Epithelial cell of prostate (primary cell): ENCODE measurements at places on chromosomes 5 and 9.

- no peak for DNase-seq
Measured at GRCh38 chr5:160020266-160020770, 11.4 kb downstream of the TTC1 start.

DNA sequence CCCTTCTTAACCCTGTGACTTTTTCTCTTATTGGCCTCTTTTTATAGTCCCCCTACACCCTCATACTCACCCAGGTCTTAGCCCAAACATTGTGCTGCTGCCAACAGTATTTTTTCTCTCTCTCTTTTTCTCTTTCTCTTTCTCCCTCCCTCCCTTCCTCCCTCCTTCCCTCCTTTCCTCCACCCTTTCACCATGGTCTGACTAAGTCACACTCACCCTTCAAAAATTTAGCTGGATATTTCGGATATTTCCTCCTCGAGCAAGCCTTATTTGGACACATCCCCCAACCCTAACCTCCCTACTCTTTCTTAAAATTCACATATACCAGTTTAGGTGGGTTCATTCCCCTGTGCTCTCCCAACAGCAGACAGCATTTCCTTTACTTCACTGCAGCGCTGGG lies 64.7 kb downstream of the FGF1 start:
- DNase-seq, result no peak

DNA sequence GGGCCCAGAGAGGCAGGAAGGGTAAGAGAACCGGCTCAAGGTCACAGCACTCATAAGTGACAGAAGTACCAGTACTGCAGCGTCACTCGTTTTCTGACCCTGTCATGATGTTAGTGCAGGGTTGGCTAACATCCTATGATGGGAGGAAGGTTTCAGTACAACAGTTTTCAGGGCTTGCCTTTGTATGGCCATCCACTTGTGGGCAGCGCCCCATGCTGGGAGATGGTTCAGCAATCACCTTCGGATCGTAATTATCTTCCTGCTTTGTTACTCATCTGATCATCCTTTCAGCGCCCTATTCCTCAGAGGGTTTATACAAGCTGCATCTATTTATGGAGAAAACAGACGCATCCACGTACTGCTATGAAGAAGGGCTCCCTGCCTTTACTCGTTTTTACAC lies 2.4 kb downstream of the MAP1B start:
- no peak for DNase-seq

- DNase-seq, result no peak
Measured at GRCh38 chr9:13971415-13971814, 342.5 kb downstream of the NFIB start.

DNA sequence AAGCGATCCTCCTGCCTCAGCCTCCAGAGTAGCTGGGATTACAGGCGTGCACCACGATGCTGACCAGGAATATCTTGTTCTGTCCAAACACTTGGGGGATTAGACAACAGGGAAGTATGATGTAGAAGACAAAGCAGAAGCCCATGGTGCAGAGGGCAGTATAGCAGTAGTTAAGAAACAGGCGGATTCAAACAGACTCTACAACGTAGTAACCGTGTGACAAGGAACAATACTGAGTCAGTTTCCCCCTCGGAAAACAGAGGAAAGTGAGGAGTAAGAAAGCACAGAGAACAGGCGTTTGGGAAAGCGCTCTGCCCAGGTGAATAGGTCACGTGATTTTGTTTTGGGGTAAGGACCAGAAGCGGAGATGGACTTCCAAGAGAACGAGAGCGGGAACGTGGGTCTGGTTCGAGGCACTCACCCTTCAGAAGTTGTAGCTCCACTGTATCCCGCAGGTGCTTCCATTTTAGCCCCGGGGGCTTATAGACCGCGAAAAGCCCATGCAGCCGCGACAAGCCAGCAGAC lies 306 bp downstream of the TRUB2 start:
- DNase-seq, result no peak

DNA sequence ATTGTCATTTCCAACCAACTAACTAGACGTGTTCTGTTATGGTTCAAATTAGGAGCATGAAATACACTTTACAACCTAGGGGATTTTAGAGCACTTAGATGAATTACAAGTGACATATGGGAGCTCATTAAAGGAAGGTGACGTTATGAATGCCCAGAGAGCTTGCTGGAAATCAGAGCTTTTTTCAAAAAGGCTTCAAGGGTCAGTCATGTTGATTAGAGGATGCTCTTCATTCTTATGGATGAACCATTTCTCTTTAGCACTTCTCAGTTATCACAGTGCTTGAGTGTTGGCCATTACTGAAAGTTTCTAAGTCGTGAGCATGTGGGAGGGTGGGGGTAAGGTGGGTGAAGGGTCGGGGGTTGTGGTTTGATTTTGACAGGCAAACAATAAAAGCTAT lies 1245.5 kb upstream of the DMAC1 start:
- DNase-seq, result no peak

DNA sequence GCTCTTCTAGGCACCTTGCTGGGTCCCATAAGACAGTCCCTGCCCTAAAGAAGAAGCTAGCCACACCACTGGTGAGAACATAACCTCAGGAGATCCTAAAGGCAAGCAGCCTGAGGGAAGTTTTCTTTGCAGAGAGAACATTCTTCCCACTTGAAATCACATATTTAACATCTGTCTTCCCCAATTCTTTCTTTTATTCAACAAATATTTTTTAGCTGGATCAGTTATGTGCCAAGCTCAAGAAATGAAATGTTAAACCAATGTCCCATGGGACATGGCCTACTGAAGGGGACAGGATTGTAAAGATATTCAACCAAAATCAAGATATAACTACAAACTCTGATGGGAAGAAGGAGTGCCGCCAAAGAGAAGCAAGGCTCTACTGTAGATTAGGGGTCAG lies 36.5 kb downstream of the FOXI1 start:
- DNase-seq, result no peak

- no peak for DNase-seq
Measured at GRCh38 chr5:173919443-173919842, 31.3 kb downstream of the CPEB4 start.

- DNase-seq, result no peak
Measured at GRCh38 chr9:77877976-77878375, 153.6 kb downstream of the GNAQ start.

GRCh38 chr5:173331956-173332479 lies 3.8 kb upstream of the STC2 start:
- DNase-seq, result peak; percentile 58

GRCh38 chr9:95092262-95093072 lies 225.0 kb downstream of the FANCC start:
- DNase-seq, result peak; percentile 68

DNA sequence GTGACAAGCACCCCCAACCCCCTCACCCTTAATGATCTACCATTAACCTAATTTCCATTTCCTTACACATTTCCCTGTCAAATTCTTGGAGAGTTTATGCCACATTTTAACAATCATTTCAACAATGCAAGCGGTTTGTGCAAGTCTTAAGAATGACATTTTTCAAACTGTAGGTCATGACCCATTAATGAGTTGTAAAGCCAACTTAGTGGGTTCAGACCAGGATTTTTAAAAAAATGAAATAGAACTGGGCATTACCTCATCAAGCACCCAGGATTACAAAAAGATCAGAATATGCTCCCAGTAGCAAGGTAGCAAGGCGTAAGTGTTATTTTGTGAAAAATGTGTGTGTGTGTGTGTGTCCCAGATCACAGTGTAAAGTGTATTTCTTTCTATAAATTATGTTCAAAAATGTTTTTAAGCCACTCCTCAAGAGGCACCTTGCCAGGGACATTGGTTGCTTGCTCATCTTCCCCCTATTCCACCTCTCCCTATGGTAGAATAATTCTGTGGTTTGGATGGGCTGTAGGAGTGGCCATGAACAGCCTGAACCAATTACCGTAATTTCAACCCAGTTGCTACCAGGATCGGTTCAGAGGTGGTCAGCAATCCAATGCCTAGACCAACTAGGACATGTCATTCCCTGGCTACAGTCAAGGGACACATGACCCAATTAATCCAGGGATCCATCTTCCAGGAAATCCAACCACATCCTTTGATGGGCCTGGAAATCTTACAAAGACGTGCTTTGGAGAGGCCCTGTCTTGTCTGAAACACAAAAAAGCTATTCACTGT lies 14.4 kb upstream of the TGFBR1 start:
- no peak for DNase-seq
